ENCODE measurements at places on chromosomes 1 and 21. TPM values are rescaled to one million over a fixed set of nuclear protein-coding genes. Genes with fewer than 3 reads are reported as not detected.

LAMC2 gene
- 3.4 TPM for total RNA-seq

TPTE gene
- total RNA-seq: not detected

DNA sequence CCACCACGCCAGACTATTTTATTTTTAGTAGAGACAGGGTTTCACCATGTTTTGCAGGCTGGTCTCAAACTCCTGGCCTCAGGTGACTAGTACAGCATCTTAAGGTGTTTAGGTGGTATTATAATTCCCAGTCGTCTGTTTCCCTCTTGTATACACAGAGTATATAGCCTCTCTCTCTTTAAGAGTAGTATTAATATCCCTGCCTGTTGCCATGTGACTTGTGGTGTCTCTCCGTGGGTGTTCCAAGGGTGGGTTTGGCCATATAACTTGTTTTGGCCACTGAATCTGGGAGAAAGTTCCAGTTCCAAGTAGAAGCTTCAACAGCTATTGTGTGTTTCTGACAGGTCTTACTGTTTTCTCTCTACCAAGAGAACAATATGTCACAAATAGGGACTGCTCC lies 29.6 kb downstream of the EPS15 start:
- no peak for DNase-seq

OLFML3 gene
- total RNA-seq: 5.2 TPM

GRCh38 chr1:230909974-230910754 lies 41.8 kb upstream of the C1orf198 start:
- DNase-seq: no peak

CHD5 gene
- total RNA-seq: 0.07 TPM

- peak; percentile 84 for DNase-seq
These were observed 7.5 kb downstream of the PTPRU start for GRCh38 chr1:29243871-29244200.

DNA sequence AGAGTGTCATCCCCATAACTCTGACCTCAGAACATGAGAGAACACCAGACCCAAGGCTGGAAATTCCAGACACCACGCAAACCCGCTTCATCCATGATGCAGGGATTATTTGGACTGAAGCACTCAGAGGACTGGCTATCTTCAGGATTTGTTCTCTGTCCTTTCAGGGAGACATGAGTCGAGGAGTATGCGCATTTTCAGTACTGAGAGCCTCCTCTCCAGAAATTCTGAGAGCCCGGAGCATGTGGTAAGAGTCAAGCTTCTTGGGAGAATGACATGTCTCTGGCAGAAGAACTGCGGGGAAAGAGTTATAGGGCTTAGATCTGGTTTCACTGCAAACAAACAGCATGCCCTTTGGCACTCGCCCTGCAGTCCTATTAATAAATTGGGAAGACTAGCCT lies 6.9 kb downstream of the LAX1 start:
- DNase-seq: no peak

DNA sequence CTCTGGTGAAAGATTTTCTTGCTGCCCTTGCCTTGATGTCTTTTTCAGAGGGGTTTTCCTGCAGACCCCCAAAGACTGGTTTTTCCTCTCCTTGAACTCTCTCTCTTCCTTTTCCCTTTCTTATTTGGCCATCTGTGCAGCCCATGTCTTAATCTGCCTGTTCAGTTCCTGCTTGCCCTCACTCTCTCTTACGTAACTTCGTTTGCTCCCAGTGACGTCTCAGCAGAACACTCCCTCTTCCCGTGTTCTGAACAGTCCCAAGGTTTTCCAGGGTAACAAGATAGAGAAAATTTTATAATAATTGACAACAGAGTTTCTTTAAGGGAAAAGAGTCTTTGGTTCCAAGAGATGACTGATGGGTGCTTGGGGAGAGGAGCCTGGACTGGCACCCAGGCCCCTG lies 109.1 kb upstream of the LMO4 start:
- DNase-seq: no peak

GRCh38 chr1:87108228-87108627 lies 193.8 kb downstream of the HS2ST1 start:
- no peak for DNase-seq

OR2T11 gene
- total RNA-seq: not detected

PRMT2 gene
- 75.0 TPM for total RNA-seq

DNA sequence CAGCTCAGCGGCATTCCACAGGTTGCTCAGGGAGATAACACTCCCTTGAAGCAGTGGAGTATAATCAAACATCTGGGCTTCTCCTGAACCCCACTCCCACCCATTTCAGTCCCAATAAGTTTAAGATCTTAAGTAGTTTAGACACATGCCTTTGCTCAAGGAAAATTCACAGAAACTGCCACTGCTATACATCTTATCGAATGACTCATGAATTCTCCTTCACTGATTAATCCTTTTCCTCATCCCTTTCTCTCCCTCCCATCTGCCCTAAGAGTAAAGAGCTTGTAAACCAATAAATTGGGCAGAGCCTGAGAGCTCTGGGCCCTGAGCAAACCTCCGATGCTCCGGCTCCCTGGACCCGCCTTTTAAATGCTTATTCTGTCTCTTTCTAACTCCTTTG lies 10.2 kb downstream of the VN1R5 start:
- peak; percentile 29 for DNase-seq

All from M059J (cell line).